ENCODE measurements at places on chromosomes 2 and 18. TPM values are rescaled to one million over a fixed set of nuclear protein-coding genes. Genes with fewer than 3 reads are reported as not detected.

Gene CROCC2
- total RNA-seq: not detected

Gene TRABD2A
- total RNA-seq: 0.56 TPM

Gene EGR4
- total RNA-seq: not detected

Gene SCN7A
- total RNA-seq: not detected

Gene CIB4
- not detected for total RNA-seq

Gene CHRNG
- not detected for total RNA-seq

Gene RAB6C
- not detected for total RNA-seq

Gene FOXI3
- not detected for total RNA-seq

Gene PARD3B
- 7.0 TPM for total RNA-seq

Data from endothelial cell of coronary artery (primary cell).